GM23338 (cell line): ENCODE measurements at places on chromosomes 13 and 19.

- no peak for DNase-seq
These were observed 273.7 kb downstream of the DIAPH3 start for GRCh38 chr13:59890054-59890453.

GRCh38 chr13:43268632-43269031 is 245.2 kb downstream of the DNAJC15 start:
- DNase-seq = no peak

- DNase-seq = no peak
These were observed 54.3 kb downstream of the GARRE1 start for GRCh38 chr19:34308381-34309367.

- DNase-seq = no peak
These were observed 112.7 kb downstream of the KDM4B start for GRCh38 chr19:5081443-5082161.

GRCh38 chr19:55179606-55180484 is at the start of gene SYT5:
Gene SYT5 (minus strand): TSS chr19:55180289. CDS start chr19:55179041, 1,248 bp downstream.
- peak; percentile 74 for DNase-seq

DNA sequence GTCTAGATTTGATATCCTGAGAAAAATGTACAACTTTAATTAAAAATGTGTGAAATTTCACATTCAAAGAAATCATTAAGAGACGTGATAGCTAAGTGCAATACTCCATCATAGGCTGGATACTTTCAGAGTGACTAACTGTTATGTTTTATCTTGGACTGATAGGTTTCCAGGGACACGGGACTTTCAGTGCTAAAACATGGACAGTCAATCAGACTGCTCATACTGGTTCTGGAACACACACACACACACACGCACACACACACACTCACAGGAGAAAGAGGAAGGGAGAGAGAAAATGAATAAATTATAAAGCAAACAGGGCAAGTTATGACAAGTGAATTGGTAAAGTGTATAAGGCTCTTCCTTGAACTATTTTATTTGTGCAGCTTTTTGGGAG is 955.9 kb downstream of the SLITRK5 start:
- no peak for DNase-seq

- DNase-seq = no peak
These were observed 1255.5 kb upstream of the SLC10A2 start for GRCh38 chr13:104321756-104322155.

GRCh38 chr19:17184371-17184841 is 30.8 kb upstream of the USE1 start:
- DNase-seq = no peak
